ENCODE measurements at places on chromosomes 2 and 18.

GRCh38 chr18:42901161-42901560 lies 214.3 kb downstream of the RIT2 start:
- DNase-seq, result no peak

DNA sequence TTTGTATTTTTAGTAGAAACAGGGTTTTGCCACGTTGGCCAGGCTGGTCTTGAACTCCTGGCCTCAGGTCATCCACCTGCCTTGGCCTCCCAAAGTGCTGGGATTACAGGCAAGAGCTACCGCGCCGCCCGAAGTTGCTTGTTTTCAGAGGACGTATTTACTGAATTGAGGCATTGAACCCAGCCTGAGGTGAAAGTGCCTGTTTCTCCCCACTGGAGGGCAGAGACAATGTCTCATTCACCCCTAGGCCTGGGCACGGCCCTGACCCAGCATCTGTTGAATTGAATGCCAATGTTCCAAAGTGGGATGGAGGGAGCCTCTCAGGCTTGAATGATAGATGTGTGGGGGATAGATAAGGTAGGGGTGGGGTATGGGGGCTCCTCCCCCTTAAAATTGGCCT lies 4.5 kb upstream of the TMBIM1 start:
- no peak for DNase-seq

GRCh38 chr2:13030606-13031005 lies 313.9 kb downstream of the TRIB2 start:
- DNase-seq, result no peak

- DNase-seq, result no peak
Measured at GRCh38 chr2:181438261-181438660, 18.9 kb upstream of the ITGA4 start.

GRCh38 chr2:174340400-174341292 lies 5.9 kb downstream of the SP9 start:
- DNase-seq, result no peak

DNA sequence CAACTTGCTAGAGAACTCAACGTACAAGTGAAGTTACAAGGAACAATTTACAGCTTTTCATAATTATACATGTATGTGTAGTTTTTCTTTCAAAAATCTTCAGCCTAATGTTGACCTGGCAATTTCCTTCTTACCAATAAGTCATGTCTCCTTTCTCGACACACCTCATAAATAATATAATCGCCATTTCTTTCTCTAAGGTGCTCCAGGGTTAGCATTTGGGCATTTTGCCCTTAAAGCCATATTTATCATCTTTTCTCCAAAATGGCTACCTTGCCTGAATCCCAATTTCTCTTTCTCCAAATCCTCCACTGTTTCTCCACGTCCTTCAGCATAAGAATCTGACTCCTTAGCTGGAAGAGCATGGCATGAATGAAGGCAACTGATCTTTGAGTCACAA lies 50.3 kb upstream of the RAB27B start:
- no peak for DNase-seq

DNA sequence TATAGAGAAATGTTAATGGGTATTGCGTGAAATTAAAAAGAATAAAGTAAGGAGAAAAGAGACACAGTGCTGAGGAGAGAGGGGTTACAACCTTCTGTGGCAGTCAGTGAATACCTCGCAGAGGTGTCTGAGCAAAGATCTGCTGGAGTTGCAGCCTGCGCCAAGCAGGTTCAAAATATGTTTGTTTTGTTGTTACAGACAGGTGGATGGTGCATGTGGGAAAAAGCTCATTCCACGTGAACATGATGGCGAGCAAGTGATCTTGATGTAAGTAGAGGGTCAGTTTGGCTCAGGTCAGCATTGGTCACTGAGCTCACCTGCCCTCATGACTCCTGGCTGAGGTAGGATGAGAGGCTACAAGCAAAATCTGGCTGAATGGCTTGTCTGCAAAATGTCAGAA lies 66.2 kb downstream of the SOX11 start:
- no peak for DNase-seq

DNA sequence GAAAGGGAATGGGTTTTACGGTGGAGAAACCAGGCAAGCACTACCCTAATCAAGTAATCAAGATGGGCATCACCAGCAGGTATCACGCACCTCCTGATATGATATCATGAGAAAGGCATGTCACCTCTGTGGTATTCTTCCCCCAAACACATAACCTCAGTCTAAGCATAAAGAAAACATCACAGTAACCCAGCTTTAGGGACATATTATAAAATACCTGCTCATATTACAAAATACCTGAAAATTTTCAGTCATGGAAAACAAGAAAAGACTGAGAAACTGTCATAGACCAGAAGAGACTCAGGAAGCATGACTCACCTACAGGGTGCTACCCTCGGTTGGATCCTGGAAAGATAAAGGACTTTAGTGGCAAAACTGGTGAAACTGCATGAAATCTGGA lies 30.5 kb downstream of the GCKR start:
- no peak for DNase-seq

DNA sequence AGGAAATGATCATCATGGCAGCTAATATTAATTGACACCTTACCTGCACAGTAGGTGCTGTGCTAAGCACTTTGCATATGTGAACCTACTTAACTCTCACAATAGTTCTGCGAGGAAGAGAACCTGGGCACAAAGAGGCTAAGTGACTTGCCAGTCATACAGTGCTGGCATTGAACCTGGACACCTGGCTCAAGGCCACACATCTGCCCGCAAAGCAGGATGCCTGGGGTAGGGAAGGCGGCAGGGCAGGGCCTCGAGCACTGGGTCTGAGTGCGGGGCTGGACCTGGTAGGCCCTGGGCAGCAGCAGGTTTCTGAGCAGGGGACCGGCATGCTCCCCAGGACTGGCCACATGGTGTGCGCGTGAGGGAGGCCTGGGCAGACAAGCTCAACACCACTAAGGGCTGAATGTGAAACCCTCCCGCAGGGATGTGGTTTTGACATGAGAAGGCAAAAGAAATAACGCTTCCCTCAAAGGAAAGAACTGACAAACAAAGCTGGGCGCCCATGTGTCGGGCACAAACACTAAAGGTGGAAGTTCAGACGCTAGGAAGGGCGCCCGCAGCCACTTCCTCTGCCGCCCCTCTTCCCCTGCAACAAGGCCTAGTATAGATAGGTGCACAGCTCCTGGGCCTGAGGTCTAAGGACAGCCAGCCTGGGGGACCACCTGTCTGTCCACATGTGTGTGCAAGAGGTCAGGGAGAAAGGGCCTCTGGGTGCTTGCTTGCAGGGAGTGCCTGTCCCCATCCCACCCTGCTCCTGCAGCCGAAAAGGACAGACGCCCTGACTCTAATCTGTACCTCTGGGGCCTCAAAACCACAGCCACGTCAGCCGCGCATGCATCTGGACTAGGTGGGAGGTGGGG lies 92.5 kb downstream of the ZFP36L2 start:
- DNase-seq, result peak; percentile 71

GRCh38 chr2:215567504-215567903 lies 131.6 kb upstream of the FN1 start:
- no peak for DNase-seq

GRCh38 chr2:20671736-20672080 lies 4.8 kb downstream of the GDF7 start:
- DNase-seq, result no peak

DNA sequence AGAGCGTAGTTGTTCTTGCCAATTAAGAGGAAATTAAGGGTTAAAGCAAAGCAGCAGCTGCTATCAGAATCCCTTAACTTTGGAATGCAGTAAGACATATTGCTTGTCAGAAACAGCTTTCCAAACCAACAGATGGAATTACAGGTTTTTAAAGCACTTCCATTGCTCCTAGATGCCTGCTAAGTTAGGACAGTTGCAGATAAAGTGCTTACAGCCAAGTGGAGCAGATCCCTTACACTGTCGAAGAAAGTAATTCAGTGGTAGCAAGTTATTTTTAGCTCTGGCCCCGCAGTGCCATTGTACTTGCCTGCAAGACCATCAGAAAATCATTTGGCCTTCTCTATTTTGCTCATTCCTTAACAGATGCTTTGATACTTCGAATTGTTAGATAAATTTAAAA lies 5.4 kb downstream of the PDK1 start:
- DNase-seq, result no peak

DNA sequence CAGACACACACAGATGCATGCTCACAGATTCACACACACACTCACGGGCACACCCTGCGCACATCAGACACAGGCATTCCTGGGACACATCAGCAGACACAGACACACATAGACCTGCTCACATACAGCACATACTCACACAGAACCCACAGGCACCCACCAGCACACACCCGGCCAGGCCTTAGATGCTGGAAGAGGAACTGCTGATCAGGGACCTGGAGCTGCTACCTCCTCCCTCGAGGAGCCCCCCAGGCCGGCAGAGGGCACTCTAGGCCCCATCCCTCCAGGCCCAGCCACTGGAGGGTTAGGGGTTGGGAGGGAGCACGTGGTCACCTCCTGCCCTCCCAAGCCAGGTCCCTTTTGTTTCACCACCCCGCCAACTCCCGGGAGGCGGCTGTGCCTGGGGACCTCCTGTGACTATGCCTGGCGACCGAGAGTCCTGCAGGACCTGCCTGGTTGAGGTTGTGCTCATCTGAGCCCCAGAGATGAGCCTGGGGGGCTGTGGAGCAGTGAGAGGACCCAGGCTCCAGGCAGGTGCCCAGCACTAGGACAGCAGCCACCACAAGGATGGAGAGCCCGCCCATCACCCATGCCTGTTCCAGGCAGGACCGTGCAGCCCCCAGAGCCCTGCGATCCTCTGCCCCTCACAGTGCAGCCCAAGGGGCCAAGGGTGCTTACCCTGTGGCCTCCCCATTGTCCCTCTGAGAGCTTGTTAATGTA lies 21.0 kb upstream of the PTMA start:
- peak; percentile 47 for DNase-seq

GRCh38 chr18:172361-172760 lies 14.0 kb downstream of the USP14 start:
- no peak for DNase-seq

GRCh38 chr18:52439457-52439856 lies 99.5 kb downstream of the DCC start:
- DNase-seq, result no peak

DNA sequence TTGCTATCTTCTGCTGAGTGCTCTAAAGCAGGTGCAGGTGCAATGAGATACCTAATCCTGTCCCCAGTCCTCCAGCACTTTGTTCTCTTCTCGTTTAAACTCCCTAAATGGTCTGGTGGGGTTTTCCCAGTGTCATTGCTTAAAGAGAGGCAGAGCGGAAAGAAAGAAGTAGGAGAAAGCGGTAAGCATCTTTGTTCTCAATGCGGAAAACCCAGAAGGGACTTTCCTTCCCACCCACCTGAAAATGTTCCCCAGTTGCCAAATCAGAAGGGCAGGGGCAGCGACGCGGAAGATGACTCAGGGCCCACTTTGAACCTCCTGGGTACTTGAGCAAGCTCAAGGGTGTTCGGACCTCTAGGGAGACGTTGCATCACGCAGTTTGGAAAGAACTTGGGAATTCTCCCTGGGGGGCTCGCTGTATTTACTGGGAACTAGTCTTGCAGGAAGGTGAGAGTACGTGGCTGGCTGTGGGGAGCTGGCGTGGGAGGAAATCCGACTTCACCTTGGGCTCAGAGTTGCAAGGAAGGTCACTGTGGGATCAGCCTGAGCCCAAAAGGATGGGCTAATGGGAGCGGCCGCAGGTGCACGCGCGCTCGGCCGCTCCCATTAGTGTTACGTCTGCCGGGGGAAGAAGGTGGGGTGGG lies 589 bp upstream of the SGPP2 start:
- peak; percentile 2 for DNase-seq

- no peak for DNase-seq
Measured at GRCh38 chr2:105770149-105770548, 25.4 kb downstream of the NCK2 start.

DNA sequence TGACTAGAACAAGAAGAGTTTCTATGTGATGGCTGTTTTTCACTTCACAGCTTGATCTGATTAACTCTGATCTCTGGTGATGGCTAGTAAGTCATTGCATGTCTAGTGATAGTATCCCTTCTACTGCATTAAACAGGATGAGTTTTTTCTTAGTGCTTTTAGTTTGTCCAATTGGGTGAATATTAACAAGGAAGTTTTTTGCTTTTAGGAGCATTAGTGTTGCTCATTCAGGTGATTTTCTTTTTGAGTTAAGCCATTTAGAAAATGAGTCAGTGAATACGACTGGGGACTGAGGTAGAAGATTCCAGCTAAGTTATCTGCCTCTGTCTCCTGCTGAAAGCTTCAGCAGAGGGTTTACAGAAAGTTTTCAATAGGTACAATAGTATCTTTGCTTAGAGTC lies 306.7 kb downstream of the PIK3C3 start:
- no peak for DNase-seq

DNA sequence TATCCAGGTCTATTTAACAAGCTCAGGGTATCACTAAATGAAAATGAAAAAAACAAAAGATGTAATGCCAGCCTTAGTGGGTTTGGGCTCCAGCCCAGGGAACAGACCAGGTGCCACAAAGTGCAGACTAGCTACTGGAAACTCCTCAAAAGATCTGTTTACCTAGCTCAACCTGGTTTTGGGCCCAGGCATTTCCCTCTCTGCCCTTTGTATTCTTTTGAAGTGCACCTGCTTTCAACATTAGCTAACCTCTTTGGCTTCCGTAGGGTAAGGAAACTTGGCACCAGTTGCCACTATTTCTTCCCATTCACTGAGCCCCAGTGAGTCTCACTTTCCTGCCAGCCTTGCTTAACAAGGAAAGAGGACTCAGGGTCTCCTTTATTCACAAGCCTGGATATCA lies 123.6 kb upstream of the CDCA7 start:
- no peak for DNase-seq

GRCh38 chr2:241796610-241797138 lies 12.3 kb upstream of the NEU4 start:
- DNase-seq, result no peak

GRCh38 chr18:13943338-13943737 lies 28.0 kb upstream of the MC2R start:
- no peak for DNase-seq

DNA sequence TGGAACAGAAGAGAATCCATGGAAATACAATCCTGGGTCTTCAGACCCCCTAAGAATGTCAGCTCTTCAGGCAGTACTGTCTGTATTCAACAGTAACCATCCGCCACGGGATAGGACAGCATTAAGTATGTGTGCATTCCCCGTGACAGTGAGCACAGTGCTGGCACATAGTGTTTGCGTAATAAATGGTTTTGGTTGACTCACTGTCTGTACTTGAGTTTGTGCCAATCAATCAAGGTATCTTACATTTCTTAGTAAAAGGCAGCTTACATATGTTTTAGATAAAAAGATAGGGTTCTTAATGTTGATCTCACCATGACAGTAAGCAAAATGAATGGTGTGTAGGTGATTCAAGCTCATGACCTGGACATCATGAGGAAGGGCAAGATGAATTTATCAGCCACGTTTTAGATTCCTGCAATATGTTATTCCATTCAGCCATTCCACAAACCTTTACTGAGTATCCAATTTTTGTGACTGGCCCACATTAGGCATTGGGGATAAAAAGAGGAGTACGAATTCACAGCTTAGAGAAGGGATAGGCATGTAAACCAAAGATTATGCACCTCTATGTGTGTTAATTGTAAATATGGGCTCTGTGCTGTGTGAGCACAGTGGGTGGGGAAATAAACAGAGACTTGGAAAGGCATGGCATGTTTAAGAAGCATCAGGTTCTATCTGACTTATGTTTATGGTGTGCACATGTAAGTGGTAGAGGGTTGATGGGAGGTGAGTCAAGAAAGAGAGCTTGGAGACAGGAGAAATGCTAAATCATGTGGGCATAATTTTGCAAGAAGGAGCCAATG lies 258.8 kb downstream of the SLC8A1 start:
- DNase-seq, result no peak
